ENCODE measurements at places on chromosomes 6 and 20.

GRCh38 chr6:117399924-117400323 is 25.8 kb downstream of the ROS1 start:
- DNase-seq = no peak

DNA sequence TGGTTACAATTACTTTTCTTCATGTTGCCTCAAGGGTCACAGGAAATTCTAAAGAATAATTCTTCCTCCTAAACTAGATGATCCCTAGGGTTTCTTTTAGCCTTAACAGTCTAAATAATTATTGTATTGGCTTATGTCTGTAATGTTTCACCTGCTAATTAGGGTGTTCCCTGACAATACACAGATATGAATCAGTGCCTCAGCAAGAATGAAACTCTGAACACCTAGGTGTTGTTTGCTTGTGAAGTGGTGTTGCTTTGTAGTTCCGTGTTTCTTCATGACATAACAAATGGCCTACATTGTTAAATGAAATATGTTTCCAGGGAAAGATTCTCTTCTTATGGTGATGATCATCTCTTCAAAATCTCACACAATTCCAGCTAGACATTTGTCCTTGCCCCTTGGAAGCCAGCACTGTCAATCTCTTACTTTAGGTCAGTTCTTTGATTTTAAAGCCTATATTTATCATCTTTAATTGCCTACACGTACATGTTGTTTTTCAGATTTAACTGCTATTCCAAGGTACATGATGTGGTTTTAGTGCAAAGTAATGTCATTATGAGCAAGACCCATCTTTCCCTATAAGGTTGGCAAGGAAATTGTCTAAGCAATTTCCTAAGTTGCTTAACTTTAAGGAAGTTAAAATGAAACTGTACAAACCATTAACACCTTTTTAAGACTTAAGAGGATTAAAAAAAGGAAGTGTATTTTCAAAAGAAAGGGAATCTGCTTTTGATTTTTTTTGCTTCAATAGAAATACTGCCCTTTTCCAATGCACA is 111.9 kb downstream of the TBC1D7 start:
- no peak for DNase-seq

GRCh38 chr20:24987873-24988835 is 4.4 kb downstream of the APMAP start:
- DNase-seq = no peak

DNA sequence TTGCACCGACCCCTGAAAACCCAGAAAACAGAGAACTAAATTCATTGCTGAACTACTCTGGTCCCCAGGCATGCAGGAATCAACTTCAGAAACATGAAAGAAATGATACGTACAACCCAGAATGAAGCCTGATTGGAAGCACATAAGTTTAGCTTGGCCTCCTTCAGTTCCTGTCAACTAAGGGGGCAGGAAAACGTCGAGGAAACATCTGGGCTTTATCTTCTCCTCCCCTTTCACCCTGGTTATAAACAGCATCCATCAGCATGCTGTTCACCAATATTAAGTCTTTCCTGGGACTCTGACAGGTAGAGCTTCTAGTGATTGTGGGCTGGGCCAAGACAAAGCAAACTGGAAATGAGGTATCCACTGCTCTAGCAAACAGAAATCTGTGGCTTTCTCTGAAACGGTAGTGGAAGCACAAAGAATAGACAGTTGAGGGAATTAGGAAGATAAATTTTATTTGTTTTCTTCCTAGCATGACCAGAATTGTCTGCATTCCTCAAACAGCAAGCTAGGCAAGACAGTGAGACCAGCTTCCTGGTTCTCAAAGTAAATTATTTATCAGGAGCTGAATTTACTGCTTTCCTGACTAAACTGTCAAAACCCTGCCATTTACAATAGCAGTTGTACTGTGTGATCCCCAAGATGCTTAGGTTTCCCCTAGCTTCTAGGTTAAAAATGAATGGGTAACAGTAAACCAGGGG is 134.4 kb downstream of the PTPRT start:
- DNase-seq = no peak

DNA sequence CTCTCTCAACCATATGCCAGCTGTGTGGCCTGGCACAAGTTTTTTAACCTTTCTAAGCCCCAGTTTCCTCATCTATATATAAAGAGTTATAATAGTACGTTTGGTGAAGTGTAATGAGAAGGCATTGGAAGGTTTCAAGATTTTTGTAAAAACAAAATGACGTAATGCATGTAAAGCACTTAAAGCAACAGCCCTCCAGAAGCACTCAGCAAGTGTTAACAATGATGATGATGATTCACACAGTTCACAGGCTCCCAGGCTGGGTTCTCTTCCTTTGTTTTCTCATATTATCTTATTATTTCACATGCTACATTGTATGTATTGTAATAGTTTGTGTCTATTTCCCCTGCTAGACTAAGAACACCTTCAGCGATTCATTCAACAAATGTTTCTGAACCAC is 6.2 kb downstream of the CEP250 start:
- no peak for DNase-seq

- DNase-seq = no peak
Observed at GRCh38 chr6:24537771-24538385, 43.1 kb downstream of the ALDH5A1 start.

GRCh38 chr6:169723991-169724493 is 258 bp downstream of the PHF10 start:
- DNase-seq = peak; percentile 56

- DNase-seq = no peak
Observed at GRCh38 chr20:31581391-31581790, 23.7 kb upstream of the ID1 start.

- no peak for DNase-seq
Observed at GRCh38 chr6:169849396-169849795, 98.0 kb downstream of the ERMARD start.

DNA sequence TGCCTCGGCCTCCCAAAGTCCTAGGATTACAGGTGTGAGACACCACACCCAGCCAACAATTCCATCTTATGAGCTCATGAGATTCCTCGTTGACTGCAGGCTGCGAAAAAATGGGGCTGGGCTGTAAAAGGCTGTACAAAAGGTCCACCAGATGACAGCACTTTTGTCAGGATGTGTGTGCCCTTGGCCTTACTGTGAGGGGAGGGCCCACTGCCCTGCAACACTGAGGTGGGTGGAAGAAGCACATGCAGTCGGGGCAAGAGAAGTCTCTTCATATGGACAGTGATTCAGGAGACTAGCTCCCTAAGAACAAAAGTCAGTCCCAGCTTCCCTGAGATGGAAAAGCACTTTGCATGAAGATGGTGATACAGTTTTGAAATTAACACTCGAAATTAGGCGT is 50.5 kb downstream of the KCTD20 start:
- DNase-seq = no peak

DNA sequence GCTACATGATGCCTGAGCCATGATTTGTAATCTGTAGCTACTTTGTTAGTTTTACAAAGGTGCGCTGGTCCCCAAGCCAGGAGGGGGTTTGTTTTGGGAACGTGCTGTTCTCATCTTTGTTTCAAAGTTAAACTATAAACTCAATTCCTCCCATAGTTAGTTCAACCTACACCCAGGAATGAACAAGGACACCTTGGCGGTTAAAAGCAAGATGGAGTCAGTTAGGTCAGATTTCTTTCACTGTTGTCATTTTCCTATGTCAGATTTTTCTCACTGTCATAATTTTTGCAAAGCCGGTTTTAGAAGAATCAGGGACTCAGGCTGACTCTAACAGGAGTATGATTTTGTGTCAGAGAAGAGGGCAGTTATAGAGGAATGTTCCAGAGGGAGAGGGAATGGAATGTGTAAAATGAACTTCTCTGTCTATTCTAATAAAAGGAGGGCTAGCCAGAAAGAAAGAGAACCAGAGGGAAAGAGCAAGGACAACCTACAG is 2.3 kb upstream of the GMPR start:
- no peak for DNase-seq

GRCh38 chr6:150382171-150382570 is 13.4 kb downstream of the IYD start:
- DNase-seq = no peak

DNA sequence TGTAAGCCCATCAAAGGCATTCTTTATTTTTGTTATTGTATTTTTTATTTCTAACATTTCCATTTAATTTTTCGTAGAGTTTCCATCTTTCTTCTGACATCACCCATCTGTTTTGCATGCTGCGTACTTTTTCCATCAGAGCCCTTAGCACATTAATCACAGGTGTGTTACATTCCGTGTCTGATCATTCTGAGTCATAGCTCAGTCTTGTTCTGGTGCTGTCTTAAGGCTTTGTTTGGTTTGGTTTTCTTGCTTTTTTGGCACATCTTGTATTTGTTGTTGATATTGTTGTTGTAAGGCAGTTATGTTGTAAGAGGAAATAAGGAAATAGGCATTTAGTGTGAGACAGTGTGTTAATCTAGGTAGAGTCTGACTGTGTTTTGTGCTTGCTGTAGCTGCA is 214.6 kb upstream of the CDH4 start:
- no peak for DNase-seq

DNA sequence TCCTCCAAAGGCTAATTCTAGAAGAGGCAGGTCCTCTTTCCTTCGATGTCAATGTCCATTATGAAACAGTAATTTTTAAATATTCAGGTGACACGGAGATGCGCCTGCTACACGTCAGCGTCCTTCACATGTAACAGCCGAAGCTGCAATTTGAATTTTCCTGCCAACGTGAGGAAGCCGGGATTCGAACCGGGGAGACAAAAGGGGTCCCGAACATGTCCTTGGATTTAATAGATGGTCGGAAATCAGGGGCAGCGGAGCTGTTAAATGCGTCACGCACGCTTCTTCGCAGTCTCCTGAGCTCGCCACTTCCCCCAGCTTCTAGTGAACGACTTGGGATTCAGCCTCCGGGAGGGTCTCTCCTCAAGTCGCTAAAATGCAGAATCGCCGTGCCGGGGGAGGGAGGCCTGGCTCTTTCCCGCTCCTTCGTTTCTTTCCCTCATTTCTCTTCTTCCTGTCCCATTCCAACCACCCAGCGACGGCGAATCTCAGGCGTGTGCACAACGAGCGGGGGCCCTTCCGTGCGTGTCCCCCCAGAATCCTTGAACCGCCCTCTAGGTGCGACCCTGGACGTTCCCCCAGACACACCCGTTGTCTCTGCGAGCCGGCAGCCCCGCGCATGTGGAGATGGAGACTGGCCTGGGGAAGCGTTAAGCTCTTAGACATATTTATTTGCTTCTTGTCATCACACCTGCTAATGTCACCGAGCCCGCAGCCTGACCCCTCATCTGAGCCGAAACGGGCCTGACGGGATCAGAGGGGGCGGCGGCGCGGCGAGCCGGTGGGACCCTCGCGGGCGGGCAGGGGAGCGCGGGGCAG is 1.3 kb upstream of the FOXC1 start:
- no peak for DNase-seq

DNA sequence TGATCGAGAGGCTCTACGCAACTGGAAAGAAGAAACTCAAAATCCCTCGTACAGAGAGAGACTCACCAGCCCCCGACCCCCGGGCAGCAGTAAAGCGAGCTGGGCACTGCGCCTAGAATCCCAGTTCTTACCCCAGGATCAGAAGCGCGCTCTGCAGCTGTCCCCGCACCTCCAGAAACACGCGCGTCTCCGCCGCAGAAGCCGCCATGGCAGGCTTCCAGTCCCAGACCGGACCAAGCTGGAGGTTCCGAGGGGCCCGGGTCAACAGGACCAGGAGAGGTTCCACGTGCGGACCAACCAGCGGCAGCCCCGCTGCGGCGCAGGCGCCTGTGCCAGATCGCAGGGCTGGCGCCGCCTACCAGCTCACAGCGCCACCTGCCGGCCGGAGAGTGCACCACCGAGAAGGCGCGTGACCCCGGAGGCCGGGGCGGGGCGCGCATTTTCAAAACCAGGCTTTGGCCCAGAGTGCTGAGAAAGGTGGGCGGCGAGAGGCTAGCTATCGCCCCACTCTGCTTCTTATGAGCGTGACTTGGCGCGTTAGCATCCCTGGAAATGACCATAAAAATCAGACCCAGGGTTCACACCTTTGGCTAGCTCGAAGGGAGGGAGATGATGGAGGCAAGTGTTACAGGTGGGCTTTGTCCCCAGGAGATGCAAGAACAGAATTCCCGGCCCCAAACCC is at the start of gene UBE3D:
Gene UBE3D (minus strand): TSS at position 331 of the 682 bp plus-strand sequence. CDS start 123 bp downstream, at position 208.
- peak; percentile 94 for DNase-seq

- DNase-seq = no peak
Observed at GRCh38 chr6:167580619-167580911, 246.1 kb upstream of the AFDN start.
